ENCODE measurements at places on chromosomes 6 and 20. TPM values are rescaled to one million over a fixed set of nuclear protein-coding genes. Genes with fewer than 3 reads are reported as not detected.

GRCh38 chr6:29552512-29553051 lies 7.0 kb downstream of the UBD start:
- no peaks in the 10 kb centered on the region for H3K36me3 ChIP-seq
- H3K4me3 ChIP-seq = peak overlapping the region; percentile 50
- H3K27me3 ChIP-seq = peaks cover 46% of the 10 kb centered on the region

GRCh38 chr6:90472716-90473115 lies 114.2 kb downstream of the MAP3K7 start:
- no peak for DNase-seq
- no peaks in the 10 kb centered on the region for H3K27me3 ChIP-seq
- no peak overlapping the region for H3K27ac ChIP-seq
- H3K36me3 ChIP-seq = no peaks in the 10 kb centered on the region
- no peaks in the 10 kb centered on the region for H3K4me1 ChIP-seq

- H3K4me1 ChIP-seq = no peaks in the 10 kb centered on the region
- no peak within 1 kb of the TSS for H3K27ac ChIP-seq
- no peak for DNase-seq
- no peak within 1 kb of the TSS for H3K4me3 ChIP-seq
- no peaks in the 10 kb centered on the region for H3K36me3 ChIP-seq
Observed at GRCh38 chr6:117425431-117426153, at the start of gene ROS1. TSS of gene ROS1 (minus strand) at chr6:117425942. CDS start at chr6:117425656, 286 bp downstream.

TOX2 gene
- total RNA-seq = 1.3 TPM

C20orf144 gene
- not detected for total RNA-seq

Data from heart right ventricle (tissue), 16 donors.